Fibroblast of the aortic adventitia (primary cell): ENCODE measurements at places on chromosomes 13 and 19. TPM values are rescaled to one million over a fixed set of nuclear protein-coding genes. Genes with fewer than 3 reads are reported as not detected.

DNA sequence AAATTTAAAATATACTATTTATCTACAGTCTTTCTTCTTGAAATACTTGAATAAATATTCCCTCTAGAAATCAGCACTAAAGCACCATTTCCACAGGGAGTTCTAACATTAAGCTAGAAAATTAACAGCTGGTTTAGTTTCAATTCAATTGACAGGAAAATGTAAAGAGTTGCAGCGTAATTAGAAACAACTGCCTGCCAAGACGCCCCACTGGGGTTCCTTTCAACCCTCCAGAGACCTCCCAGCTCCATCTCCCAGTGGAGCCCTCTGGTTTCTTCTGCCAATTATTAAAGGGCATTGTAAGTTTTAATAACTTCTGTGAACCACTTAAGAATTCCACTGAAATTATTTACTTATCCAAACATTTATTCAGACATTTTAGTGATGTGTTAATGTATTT, 4.2 kb downstream of the GJA3 start:
- no peak for DNase-seq

DNA sequence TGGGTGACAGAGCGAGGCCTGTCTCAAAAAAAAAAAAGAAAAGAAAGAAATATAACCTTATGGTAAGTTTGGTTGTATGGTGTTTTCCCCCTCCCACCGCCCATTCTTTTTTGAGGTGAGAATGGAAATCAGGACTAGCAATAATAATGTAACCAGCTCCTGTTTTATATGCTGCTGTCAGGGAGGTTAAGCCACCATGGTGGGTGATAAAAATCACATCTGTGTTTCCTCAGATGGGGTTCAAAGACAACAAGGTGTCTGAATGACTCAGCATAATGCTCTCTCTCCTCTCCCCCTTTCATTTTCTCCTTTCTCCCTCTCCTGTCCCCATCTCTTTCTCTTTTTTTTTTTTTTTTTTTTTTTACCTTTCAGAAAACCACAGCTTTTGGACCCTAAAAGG, 28.3 kb upstream of the GARRE1 start:
- no peak for DNase-seq

DNA sequence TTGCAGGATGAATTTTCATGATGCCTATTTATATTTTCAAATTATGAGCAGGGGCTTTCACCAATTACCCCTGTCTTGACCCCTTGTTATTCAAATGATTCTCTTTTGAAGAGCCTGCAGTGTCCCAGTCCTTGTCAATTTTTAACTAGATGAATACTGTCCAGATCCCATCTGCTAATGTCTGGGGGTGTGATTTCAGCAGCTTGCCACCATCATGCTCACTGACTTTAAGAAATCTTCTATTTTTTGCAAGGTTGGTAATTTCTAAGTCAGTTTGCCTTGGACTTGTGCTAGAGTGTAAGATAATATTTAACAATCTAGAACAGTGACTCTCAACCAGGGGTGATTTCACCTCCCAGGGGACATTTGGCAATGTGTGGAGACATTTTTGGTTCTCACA, 106.0 kb downstream of the CACNA1A start:
- DNase-seq, result no peak

- DNase-seq, result peak; percentile 47
These were observed 1.2 kb downstream of the KL start for GRCh38 chr13:33017323-33017929.

DNA sequence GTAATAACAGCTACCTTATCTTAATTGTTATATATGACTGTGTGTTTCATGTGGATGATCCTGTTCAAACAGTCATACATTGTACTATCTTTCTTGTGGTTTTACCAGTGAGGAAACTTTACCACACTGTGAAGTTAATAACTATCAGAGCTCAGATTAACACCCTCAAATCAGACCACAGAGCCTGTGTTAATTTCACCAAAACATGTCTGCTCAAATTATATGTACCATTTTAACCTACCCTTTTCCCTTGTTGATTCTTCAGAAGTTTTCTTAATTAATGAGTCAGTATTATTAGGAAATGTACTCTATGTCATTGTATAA, 1.8 kb upstream of the ZNF331 start:
- no peak for DNase-seq

DNA sequence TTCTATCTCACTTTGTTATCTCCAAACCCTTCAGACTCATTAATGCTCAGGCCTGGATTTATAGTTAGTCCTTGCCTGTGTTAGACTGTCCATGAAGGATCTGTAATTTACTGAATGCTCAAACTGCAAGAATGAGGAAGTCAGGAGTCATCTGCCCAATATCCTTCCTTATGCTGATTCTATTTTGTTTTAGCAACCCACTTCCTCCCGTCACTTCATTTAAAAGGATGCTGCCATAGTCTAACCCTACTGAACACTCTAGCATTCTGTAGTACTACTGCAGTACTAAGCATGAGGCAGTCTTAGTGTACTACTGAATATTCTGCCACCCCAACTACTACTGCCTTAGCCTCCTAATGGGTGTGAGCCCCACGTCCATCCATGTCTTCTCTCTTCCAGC, 1.5 kb downstream of the FCAR start:
- no peak for DNase-seq

DNA sequence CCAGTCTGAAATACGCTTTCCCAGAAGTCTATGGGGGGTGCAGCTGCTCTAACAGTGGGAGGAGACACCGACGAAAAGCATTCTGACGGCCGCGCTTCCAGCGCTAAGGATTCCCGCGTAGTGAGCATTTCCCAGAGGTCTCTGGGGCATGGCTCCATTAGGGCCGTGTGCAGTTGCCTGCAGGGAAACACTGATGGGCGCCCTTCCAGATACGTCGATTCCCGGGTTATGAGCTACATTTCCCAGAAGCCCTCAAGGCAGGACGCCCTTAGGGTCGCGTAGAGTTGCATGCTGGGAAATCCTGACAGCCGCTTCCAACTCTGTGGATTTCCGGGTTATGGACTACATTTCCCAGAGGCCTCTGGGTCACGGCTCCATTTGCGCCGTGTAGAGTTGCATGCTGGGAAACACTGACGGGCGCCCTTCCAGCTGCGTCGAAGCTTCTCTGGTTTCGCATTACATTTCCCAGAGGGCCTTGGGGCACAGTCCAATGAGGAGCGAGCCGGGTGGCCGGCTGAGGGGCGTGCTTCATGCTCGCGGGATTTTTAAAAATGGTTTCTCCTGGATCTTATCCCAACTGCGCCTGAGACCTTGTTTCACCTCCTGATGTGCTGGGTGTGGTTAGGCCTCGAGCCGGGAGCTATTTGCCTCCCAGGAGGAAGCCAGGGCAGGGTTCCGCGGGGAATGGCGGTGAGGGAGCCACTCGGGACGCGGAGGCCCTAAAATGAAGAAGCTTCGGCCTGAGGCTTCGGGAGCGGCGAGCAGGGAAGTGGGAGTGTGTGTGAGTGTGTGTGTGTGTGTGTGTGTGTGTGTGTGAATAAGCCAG, 17.2 kb upstream of the ZNF331 start:
- DNase-seq, result peak; percentile 99

DNA sequence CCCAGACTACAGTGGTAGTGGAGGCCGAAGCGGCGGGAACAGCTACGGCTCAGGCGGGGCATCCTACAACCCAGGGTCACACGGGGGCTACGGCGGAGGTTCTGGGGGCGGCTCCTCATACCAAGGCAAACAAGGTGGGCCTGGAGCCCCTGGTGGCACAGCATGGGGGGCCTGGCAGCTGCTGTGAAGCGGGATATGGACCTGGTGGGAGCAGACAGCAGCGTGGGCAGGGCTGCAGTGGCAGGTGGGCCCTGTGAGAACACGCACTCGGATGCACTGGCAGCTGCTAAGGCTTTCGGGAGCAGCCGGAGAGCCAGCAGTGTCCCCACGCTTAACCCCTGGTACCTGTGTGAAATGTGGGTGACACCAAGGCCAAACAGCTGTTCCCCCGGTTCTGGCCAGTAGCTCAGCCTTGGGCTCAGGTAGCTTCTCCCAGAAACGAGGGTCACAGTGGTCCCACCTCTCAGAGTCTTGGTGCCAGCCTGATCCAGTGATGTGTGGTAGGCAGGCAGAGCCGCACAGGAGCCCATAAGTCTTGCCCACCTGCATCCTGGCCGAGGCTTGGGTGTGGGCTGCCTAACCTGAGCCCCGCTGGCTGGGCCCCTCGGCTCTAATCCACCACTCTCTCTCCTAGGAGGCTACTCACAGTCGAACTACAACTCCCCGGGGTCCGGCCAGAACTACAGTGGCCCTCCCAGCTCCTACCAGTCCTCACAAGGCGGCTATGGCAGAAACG, 12.5 kb upstream of the QTRT1 start:
- no peak for DNase-seq

DNA sequence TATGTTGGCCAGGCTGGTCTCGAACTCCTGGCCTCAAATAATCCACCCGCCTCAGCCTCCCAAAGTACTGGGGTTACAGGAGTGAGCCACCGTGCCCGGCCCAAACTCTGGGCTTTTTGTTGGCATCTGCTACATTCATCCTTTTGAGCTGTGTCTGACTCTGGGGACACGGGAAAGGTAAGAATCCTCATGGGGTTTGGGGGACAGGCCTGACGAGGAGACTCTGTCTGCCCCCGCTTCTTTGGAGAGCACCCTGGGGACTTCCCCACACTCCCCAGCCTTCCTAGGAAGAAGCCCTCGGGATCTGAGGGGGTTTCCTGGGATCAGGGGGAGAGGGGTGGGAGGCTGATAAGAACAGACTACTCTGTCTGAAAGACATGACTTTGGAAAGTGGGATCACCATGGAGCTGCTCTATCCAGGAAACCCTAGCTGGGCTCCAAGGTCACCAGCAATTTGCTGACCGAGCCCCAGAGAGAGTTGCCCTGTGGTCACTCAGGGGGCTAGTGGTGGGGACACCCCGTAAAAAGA, 8.1 kb upstream of the FCER2 start:
- no peak for DNase-seq

DNA sequence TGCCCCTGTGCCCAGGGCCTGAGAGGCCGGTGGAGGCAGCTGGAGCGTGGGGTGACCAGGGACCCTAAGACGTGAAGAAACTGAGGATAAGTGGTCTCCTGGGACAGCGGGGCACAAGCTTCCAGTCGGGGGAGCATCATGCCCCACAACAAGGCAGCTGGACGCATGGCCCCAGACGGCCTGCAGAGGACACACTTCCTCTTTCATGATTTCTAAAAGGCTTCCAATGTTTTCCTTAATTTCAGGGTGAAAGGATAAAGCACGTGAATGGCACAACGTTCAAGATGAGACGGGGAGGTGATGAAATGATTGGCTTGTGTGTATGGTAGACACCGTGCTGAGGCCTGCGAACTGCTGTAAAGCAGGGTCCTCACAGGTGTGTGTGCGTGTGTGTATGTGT, 20.2 kb upstream of the MYDGF start:
- no peak for DNase-seq

DNA sequence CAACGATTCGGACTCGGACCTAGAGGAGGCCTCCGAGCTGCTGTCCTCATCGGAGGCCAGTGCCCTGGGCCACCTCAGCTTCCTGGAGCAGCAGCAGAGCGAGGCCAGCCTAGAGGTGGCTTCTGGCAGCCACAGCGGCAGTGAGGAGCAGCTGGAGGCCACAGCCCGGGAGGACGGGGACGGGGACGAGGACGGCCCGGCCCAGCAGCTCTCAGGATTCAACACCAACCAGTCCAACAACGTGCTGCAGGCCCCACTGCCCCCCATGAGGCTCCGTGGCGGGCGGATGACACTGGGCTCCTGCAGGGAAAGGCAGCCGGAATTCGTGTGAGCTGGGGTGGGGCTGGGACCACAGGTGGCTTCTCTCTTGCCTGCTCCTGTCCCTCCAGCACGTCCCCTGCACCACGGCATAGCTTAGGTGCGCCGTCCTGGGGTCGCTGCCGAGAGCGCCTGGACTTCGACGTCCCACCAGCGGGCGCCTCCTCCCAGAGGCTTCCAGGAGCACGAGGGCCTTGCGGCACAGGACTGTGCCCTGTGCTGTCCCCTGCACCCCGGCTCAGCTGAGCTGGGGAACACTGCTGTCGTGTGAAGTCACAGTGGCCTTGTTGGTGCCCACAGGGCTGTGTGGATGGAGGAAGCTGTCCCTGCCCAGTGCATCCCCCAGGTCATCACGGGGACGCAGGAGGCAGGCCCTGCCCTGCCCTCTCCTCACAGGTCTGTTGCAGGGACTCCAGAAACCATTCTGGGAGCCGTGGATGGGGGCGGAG, 9.3 kb downstream of the POLR2E start:
- no peak for DNase-seq

DNA sequence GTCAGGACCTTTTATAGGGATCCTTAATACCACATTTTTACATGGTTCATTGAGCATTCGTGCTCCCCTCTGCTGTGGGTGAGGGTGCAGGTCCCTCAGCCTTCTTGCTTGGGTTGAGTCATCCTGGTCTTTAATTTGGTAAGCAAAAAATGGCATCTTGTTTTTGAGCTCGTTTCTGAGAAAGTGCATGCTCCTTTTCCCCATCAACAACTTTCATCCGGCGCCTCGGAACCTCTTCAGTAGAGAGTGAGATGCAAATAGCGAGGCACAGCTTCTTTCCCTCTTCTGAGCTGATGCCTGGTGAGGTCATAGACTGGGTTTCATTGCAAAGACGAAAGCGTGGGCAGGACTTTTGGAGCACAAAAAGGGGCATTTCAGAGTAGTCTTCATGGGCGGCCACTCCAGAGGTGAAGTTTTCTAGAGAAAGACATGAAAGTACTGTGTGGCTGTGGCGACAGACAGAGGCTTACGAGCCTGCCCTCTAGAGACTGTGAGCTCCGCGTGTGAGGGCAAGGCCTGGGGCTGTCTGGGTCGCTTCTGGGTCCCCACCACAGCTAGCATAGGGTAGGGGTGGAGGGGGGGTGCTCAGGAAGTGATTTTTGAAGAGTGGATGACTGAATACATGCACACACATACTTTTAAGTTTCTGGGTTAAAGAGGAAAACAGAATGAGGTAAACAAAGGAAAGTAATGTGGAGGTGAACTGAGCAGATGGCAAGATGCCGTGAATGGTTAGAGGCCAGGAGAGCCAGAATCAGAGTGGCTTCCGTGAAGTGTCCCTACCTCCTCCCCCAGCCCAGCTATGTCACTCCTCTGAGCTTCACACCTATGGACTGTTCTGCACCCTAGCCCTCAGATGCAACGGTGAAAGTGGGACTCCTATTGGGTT, 44.3 kb downstream of the BBC3 start:
- no peak for DNase-seq

- peak; percentile 93 for DNase-seq
These were observed 22.6 kb downstream of the POLR1D start for GRCh38 chr13:27644302-27644701.

DNA sequence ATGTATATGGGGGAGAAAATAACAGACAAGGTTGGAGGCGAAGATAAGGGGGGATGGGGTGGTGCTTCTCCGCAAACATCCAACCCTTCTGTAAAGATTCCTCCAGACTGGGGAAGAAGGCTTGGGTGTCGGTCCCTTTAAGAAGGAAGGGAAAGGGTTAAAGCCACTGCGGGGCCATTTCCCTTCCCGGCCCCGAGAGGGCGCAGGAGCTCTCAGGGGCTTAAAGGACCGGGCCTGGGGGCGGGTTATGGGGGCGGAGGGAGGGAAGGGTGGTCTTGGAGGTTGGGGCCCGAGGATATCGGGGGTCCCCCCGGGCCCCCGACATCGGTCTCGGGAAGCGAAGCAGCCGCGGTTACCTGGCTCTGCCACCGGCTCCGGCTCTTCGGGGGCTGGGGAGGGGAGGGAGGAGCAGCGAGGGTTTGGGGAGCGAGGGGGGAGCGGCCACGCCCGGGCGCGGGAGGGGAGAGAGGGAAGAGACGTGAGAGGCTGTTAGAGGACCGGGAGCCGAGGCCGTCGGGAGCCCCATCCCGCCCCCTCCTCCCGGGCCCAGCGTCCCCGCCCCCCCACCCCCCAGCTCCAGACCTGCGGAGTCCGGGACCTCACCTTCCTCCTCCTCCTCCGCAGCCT, 2.8 kb downstream of the TNNT1 start:
- no peak for DNase-seq

Gene CGB2
- not detected in 2 replicates for total RNA-seq

Gene PEAK3
- not detected in 2 replicates for total RNA-seq

Gene PSENEN
- 14.7 and 19.5 TPM in 2 replicates for total RNA-seq

Gene NLRP4
- not detected in 2 replicates for total RNA-seq

Gene KCNC3
- not detected in 2 replicates for total RNA-seq

Gene CFD
- 25.8 and 161 TPM in 2 replicates for total RNA-seq
